ENCODE measurements at places on chromosomes 11 and 22. TPM values are rescaled to one million over a fixed set of nuclear protein-coding genes. Genes with fewer than 3 reads are reported as not detected.
A peak's percentile ranks its signal among the peaks of the same experiment; 100 is the strongest.

DNA sequence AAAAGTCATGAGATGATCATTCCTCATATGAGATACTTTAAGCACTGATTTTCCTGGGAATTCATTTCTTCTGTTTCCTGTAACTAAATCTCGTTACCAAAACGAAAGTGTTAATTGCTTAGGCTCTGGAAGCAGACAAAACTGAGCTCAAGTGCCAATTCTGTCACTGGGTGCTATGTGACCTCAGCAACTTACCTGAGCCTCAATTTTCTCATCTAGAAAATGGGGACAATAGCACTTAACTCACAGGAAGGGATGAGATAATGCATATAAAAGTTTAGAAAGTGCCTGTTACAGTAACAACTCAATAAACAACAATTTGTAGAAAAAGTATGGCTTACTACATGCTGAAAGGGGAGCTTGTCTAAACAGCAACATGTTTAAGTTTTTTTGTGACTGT lies 170.2 kb upstream of the MTMR2 start:
- no peak for DNase-seq

DNA sequence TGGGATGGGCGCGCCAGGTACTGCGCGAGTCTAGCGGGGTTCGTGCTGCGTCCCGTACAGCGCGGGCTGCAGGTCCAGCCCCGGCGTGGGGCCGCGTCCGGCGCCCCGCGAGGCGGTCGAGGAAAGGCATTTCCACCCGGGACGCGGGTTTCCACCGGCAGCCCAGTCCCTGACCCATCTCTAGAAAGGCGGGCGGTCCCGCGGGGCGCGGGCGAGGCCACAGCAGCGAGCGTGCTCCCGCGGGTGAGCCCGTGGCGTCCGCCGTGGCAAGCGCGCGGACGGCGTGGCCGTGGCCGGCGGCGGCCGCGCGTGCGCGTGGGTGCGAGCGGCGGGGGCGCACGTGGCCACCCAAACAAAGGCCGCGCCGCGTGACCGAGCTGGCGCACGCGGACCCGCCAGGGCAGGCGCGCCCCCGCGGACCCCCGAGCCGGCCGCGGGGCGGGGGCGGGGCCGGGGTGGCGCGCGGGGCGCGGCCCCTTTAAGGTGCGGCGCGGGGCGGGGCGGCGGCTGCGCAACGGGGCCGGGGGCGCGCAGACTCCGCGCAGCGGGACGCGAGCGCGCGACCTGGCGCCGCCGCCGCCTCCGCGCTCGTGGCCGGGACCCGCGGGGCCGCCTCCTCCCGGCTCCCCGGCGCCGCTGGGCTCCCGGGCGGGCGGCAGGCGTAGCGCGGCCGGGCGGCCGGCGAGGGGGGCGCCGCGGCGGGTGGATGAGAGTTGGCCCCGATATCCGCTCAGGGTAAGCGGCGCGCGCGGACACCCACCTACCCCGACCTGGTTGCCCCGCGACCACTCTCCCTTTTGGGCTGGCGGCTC lies 39.3 kb upstream of the CELSR1 start:
- no peak for DNase-seq

- DNase-seq: no peak
Measured at GRCh38 chr22:42416671-42417230, 15.5 kb downstream of the NFAM1 start.

GRCh38 chr11:80167766-80168165 lies 726.9 kb upstream of the TENM4 start:
- DNase-seq: no peak

GRCh38 chr11:126989942-126990715 lies 10.4 kb downstream of the KIRREL3 start:
- peak; percentile 46 for DNase-seq

DNA sequence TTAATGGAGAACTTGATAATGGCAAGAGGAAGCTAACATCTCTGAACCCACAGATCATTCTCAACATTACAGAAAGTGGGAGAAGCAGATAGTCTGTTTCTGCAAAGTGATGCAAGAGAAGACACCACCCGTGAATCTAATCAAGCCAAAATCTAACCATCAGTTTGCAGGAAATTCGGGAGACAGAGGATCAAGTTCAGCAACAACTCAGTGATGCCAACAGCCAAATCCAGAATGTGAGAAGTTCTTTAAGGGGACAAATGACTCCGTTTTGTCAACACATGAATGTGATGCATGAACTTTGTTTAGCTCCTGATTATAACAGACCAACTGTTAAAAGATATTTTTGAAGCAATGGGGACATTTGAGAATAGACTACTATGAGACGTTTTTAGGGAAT lies 95.2 kb upstream of the LDLRAD3 start:
- DNase-seq: no peak

DNA sequence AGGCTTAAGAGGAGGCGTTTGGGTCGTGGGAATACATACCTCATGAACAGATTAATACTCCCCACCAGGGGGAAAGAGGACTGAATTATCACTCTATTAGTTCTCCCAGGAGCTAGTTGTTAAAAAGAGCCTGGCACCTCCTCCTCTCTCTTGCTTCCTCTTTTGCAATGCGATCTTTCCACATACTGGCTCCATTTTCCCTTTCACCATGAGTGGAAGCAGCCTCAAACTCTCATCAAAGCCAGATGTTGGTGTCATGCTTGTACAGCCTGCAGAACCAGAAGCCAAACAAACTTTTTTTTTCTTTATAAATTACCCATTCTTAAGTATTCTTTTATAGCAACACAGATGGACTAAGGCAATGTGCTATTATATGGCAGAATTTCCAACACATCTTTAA lies 258.5 kb downstream of the FAM76B start:
- no peak for DNase-seq

DNA sequence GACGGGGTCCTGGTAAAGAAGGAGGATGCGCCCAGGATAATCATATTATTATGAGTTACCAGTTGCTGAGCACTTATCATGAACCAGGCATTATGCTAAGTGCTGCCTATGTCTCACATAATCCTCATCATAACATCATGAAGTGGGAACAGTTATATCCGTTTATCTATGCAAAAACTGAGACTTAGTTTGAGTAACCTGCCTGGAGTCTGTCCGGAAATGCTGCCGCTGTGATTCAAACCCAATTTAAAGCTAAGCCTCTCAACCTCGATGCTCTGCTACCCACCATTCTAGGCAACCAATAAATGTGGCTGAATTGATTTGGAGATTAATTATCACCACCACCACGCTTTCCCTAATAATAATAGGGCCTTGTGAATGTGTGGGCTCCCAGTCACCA lies 111.5 kb upstream of the CLMP start:
- no peak for DNase-seq

Gene KRTAP5-11
- not detected for polyA plus RNA-seq

Gene BANF1
- polyA plus RNA-seq: 256 TPM

Gene GGTLC3
- polyA plus RNA-seq: not detected

All from left renal pelvis (tissue), 4 donors.